ENCODE measurements at places on chromosomes 1 and 21.

DNA sequence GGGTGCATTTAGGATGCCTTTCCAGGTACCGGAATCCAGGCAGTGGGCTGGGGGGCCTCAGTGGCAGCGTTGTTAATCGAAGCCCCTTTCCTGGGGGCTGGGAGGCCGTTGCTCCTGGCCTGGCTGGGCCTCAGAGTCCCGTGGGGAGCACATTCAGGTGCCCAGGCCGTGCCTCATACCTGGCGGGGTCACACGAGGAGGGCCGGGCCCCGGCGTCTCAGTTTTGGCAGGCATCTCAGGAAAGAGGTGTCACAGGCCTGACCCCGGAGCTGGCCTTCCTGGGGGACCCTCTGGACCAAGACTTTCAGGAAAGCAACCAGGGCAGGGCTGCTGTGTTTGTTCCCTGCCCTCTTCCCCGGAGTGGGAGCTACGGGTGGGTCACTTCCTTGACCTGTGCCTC lies 4.1 kb downstream of the NBL1 start:
- DNase-seq = no peak

- no peak for DNase-seq
These were observed 197.3 kb downstream of the FOXD2 start for GRCh38 chr1:47635111-47635510.

GRCh38 chr1:56931686-56932085 lies 34.1 kb downstream of the C8B start:
- DNase-seq = no peak

- DNase-seq = no peak
These were observed 537.3 kb upstream of the PLXNA2 start for GRCh38 chr1:208781391-208782045.

DNA sequence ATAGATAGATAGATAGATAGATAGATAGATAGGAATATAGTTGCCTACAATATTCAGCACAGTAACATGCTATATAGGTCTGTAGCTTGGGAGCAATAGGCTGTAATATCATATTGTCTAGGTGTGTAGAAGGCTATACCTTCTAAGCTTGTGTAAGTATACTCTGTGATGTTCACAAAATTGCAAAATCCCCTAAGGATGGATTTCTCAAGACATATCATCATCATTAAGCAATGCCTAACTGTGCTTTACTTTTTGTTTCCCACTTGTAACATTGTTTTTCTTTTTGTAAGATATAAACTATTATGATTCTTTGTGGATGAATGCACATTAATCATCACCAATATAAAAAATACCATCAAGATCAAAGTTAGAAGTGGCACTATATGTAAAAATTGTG lies 1905.6 kb downstream of the NCAM2 start:
- no peak for DNase-seq

DNA sequence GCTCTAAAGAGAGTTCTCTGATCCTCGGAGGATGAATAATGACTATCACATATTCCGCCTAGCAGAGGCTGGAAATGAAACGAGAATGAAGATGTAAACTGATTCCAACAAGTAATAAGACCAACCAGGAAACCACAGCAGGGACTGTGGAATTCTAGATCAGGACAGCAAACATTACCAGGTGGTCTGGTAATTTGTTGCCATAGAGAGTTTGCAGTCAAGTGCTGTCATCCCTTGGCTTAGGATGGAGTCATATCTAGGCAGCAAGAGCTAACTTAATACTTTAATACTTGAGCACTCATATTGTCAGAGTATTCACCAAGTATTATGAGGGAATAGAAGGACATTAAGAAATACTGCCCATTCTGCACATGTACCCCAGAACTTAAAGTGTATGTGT lies 45.1 kb upstream of the MUTYH start:
- no peak for DNase-seq
